ENCODE measurements at places on chromosomes 12 and 14. TPM values are rescaled to one million over a fixed set of nuclear protein-coding genes. Genes with fewer than 3 reads are reported as not detected.

Gene TAS2R10
- total RNA-seq: 0.26 TPM

DNA sequence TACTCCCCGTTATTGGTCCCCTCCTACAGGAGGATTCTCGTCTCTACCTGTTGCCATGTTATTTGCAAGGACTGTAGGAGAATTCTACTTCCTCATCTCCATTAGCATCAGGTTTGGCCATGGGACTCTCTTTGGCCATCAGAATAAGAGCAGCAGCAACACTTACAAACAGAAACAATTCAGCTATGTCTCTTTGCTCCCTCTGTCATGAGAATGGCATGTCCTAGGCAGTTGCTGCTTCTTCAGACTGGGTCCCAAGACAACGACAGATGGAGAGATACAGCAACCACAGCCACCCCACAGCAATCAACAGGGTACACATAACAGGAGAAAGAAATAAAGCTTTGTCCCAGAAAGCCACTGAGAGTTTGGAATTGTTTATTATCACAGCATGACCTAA, 19.7 kb downstream of the SLC41A2 start:
- no peak for DNase-seq

Gene PLEKHH1
- 4.7 TPM for total RNA-seq

Gene NTN4
- 50.3 TPM for total RNA-seq

DNA sequence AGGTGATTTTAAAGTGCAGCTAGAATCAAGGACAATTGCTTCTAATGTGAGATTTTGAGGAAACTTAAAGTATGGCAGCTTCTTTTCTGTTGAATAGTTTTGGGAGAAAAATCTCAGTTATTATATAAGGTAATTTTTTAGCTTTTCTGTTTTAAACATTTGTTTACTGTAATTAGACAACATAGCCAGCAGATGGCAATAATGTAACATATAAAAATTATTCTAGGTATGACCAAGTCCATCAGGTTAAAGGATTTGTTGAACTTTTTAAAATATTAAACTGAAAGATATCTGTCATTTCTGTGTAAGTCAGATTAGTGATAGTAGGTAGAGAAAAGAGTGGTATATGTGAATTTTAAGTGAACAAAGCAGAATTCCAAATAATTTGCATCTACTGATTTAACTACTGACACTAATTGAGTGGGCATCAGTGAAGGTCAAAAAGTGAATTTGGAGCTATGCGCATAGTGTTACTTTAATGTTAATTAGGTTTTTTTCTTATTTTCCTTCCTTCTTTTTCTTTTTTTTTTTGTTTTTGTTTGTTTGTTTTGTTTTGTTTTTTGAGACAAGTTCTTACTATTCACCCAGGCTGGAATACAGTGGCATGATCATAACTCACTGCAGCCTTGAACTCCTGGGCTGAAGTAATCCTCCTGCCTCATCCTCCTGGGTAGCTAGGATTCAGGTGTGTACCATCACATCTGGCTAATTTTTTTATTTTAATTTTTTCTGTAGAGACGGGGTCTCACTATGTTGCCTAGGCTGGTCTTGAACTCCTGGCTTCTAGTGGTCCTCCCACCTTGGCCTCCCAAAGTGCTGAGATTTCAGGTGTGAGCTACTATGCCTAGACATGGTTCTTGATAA, 18.6 kb downstream of the PRORP start:
- no peak for DNase-seq
